ENCODE measurements at places on chromosomes 7 and 10. TPM values are rescaled to one million over a fixed set of nuclear protein-coding genes. Genes with fewer than 3 reads are reported as not detected.

Gene PIK3CG
- total RNA-seq, result 1.8 TPM

Gene ALOX5
- 3.2 TPM for total RNA-seq

Gene MRLN
- 0.69 TPM for total RNA-seq

Gene SMKR1
- 6.7 TPM for total RNA-seq

Gene FAM221A
- 14.5 TPM for total RNA-seq

Gene ADIRF
- 4.8 TPM for total RNA-seq

Gene FBXW4
- total RNA-seq, result 80.5 TPM

Gene CEP55
- total RNA-seq, result 4.6 TPM

Gene PPP1R17
- 2.8 TPM for total RNA-seq

Gene ASZ1
- not detected for total RNA-seq

Gene CLEC2L
- 9.7 TPM for total RNA-seq

Gene TAS2R39
- not detected for total RNA-seq

Gene MUC12
- total RNA-seq, result 0.23 TPM
